Ureter (tissue), 1 donor: ENCODE measurements at places on chromosomes 1 and 21. TPM values are rescaled to one million over a fixed set of nuclear protein-coding genes. Genes with fewer than 3 reads are reported as not detected.

- no peak for DNase-seq
Measured at GRCh38 chr1:33143698-33144097, 38.1 kb downstream of the TRIM62 start.

GRCh38 chr1:223674119-223674890 is 8.8 kb upstream of the CAPN8 start:
- no peak for DNase-seq

DNA sequence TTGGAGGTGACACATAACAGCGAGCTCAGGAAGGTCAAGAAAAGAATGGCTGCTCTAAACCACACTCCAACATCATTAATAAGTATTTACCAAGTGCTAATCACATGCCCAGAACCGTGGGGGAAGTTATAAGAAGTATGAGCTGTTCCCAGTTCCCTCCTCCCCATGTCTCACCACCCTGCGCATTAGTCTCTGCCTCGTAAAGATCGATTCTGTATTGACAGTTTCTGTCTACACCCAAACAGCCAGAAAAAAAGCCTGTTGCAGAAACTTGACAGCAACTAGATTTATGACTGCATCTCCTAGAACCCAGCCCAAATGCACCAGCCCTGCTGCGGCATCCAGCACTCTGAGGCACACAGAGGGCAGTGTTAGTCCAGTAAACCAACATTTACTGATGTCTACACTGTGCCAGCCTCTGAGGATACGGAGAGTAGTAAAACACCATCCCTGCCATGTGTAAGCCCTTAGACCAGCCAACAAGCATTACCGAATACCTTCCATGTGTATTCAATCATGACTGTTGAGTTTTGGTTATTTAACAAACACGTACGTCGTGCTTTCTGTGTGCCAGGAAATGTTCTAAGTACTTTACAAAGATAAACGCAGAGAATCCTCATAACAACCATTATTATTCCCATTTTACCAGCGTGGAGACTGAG is 63.6 kb upstream of the ZBTB40 start:
- no peak for DNase-seq

GRCh38 chr1:90973897-90974798 is 47.7 kb downstream of the ZNF644 start:
- DNase-seq = no peak

- peak; percentile 46 for DNase-seq
Measured at GRCh38 chr1:91226741-91227140, 177.9 kb downstream of the HFM1 start.

DNA sequence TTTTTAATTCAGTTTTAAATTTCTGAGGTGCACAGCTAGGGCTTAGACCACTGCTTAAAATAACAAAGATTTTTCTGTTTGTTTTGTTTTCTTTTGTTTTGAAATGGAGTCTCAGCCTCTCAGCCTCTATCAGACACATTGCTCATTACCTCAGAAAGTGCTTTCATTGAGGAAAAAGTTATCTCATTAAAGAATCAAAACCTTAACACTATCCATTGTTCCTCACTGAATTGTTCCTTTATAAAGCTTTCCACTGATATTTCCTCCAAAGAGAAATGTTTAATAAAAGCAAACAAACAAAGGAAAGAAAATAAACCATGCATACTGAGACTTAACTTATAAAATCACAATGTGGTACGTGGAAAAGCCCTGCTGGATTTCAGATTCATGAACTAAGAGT is 63.8 kb downstream of the SIPA1L2 start:
- DNase-seq = no peak

- no peak for DNase-seq
Measured at GRCh38 chr21:27320868-27321267, 354.0 kb upstream of the ADAMTS5 start.

DNA sequence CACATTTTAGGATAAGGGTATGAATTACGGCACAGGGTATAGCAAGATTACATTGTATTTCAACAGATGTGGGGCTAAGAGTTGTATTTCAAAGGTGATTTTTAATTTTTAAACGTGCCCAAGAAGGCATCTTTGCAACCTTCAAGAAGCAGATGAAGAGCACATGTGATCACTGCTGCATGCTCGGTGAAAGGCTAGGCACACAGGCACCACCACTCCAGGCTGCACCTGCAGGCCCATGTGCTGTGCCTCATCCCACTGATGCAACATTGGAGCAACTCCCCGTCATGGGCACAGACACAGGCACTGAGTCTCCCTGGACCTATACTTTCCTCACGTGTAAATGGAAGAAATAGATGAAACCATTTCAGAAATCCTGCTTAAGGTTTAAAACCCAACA is 23.5 kb downstream of the UBE2G2 start:
- no peak for DNase-seq

GRCh38 chr1:91398291-91398690 is 6.3 kb downstream of the HFM1 start:
- no peak for DNase-seq

DNA sequence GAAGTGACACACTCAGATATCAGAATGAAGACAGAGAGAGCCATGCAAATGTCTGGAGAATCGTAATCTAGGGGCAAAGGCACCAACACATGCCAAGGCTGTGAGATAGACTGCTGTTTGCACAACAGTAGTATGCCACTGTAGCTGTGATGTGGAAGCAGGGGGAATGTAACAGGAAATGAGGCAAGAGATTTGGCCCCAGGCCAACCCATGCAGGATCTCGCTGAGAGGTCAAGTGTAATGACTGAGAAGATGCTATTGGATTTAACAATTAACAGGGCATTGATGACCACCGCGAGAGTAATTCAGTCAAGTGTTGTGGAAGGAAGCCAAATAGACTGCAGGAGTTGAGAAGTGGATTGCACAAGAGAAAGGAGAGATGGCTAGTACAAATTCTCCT is 107.3 kb upstream of the ST6GALNAC5 start:
- DNase-seq = no peak

- no peak for DNase-seq
Measured at GRCh38 chr1:9281908-9282695, 10.6 kb upstream of the SPSB1 start.

- DNase-seq = no peak
Measured at GRCh38 chr1:181151378-181152326, 63.2 kb downstream of the IER5 start.

GRCh38 chr1:89499320-89499719 is 25.3 kb upstream of the LRRC8B start:
- DNase-seq = no peak

GRCh38 chr1:94707321-94708298 is 112.5 kb upstream of the SLC44A3 start:
- DNase-seq = no peak

The B4GALT2 gene
- total RNA-seq = 39.7 TPM

The GUCA2B gene
- not detected for total RNA-seq

The OR2T35 gene
- total RNA-seq = not detected

The ANGPTL3 gene
- total RNA-seq = not detected

The RHD gene
- total RNA-seq = not detected

The CLDN17 gene
- total RNA-seq = not detected

The TRNP1 gene
- 46.6 TPM for total RNA-seq

The TCP10L gene
- total RNA-seq = 0.18 TPM

The CENPF gene
- 0.60 TPM for total RNA-seq

The PIGK gene
- 29.5 TPM for total RNA-seq

The PRAMEF25 gene
- not detected for total RNA-seq

The HAO2 gene
- total RNA-seq = 0.23 TPM

The KRTAP19-1 gene
- total RNA-seq = not detected

The SYCP1 gene
- not detected for total RNA-seq

The CLCNKB gene
- total RNA-seq = 0.65 TPM

The CELA3A gene
- total RNA-seq = not detected

The MAGI3 gene
- total RNA-seq = 18.6 TPM

The MTR gene
- 72.0 TPM for total RNA-seq

The CLDN14 gene
- not detected for total RNA-seq

The SLFNL1 gene
- total RNA-seq = 0.68 TPM

The FAM72B gene
- total RNA-seq = 0.68 TPM
